ENCODE measurements at places on chromosomes 11 and 22. TPM values are rescaled to one million over a fixed set of nuclear protein-coding genes. Genes with fewer than 3 reads are reported as not detected.

Gene APOA4
- total RNA-seq = not detected

Gene TTC36
- 0.65 TPM for total RNA-seq

Gene LGALS12
- not detected for total RNA-seq

Gene OVCH2
- total RNA-seq = not detected

Gene SAA1
- not detected for total RNA-seq

Gene KCNJ1
- not detected for total RNA-seq

Gene LRP4
- not detected for total RNA-seq

Gene C2CD2L
- total RNA-seq = 15.0 TPM

Gene MYOD1
- not detected for total RNA-seq

Gene OR52N4
- total RNA-seq = 1.4 TPM

Gene FAM111B
- total RNA-seq = 0.57 TPM

Gene DNAJB7
- total RNA-seq = not detected

Gene GGTLC3
- total RNA-seq = not detected

Gene FOLH1
- not detected for total RNA-seq

Gene RIC3
- total RNA-seq = 34.8 TPM
